ENCODE measurements at places on chromosomes 11 and 22. TPM values are rescaled to one million over a fixed set of nuclear protein-coding genes. Genes with fewer than 3 reads are reported as not detected.

GRCh38 chr11:80911666-80912065, 1470.8 kb upstream of the TENM4 start:
- no peaks in the 10 kb centered on the region for H3K4me1 ChIP-seq
- H3K36me3 ChIP-seq: no peaks in the 10 kb centered on the region
- no peak for DNase-seq
- H3K4me3 ChIP-seq: no peak overlapping the region
- no peak overlapping the region for H3K27ac ChIP-seq

TRPM5 gene
- total RNA-seq: not detected

GRCh38 chr11:43567396-43567975, 113.1 kb upstream of the HSD17B12 start:
- H3K27ac ChIP-seq: no peak overlapping the region
- no peak overlapping the region for H3K4me3 ChIP-seq
- no peaks in the 10 kb centered on the region for H3K36me3 ChIP-seq
- no peaks in the 10 kb centered on the region for H3K4me1 ChIP-seq
- H3K27me3 ChIP-seq: peaks cover 47% of the 10 kb centered on the region
- no peak for DNase-seq

GRCh38 chr11:75050516-75050915, 46.2 kb downstream of the OR2AT4 start:
- H3K4me1 ChIP-seq: peaks cover 7% of the 10 kb centered on the region
- H3K27ac ChIP-seq: no peak overlapping the region
- no peak overlapping the region for H3K4me3 ChIP-seq

GRCh38 chr22:21857481-21857914, 9.9 kb downstream of the MAPK1 start:
- peak overlapping the region; percentile 52 for H3K27ac ChIP-seq
- no peaks in the 10 kb centered on the region for H3K36me3 ChIP-seq
- peaks cover 70% of the 10 kb centered on the region for H3K4me1 ChIP-seq
- no peaks in the 10 kb centered on the region for H3K27me3 ChIP-seq

GRCh38 chr11:12811861-12812260, 137.6 kb downstream of the TEAD1 start:
- no peak overlapping the region for H3K27ac ChIP-seq
- no peaks in the 10 kb centered on the region for H3K27me3 ChIP-seq
- DNase-seq: no peak
- H3K36me3 ChIP-seq: peaks cover 1% of the 10 kb centered on the region
- peaks cover 66% of the 10 kb centered on the region for H3K4me1 ChIP-seq

DNA sequence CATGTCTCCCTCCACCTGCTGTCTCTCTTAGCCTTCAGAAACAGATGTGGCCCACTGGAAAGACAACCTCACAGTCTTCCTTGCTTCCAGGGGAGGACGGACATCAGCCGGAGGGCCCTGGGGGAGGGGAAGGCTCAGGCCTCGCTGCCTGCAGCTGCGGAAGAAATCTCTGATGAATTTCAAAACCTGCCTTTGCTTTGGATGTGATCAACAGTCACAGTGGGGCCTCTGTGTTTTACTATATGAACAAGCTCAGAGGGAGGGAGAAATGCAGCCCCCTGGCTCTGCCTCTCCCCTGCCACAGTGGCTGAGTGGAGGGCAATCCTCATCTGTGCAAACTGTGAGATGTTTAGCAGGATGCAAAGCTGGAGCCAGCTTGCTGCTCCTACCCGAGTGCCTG, 282.8 kb downstream of the NTM start:
- H3K27ac ChIP-seq: no peak overlapping the region
- DNase-seq: no peak
- H3K27me3 ChIP-seq: peaks cover 26% of the 10 kb centered on the region

SELENOH gene
- total RNA-seq: 122 TPM

DNA sequence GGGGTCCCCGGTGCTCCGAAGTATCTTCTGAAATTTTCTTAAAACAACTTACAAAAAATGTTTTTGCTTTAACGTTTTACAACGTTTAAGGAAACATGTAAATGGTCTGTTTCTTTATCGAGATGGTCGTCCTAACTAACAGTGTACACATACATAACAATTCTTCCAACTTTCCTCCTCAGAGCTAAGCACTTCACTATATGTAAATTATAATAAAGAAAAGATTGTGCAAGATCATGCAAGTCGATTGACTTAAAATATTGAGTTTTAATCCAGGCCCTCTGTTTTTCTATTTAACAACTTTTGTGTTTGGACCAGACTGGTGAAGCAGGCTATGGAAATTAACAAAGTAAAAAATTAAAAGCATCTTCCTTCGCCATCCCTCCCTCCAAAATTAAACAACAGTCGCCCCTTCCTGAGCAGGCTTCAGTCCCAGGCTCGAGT, 4.9 kb downstream of the ALX4 start:
- H3K4me1 ChIP-seq: peaks cover 40% of the 10 kb centered on the region
- H3K27ac ChIP-seq: no peak overlapping the region
- H3K4me3 ChIP-seq: peak overlapping the region; percentile 72
- H3K36me3 ChIP-seq: no peaks in the 10 kb centered on the region
- no peak for DNase-seq

- peaks cover 2% of the 10 kb centered on the region for H3K27me3 ChIP-seq
- no peak for DNase-seq
- no peaks in the 10 kb centered on the region for H3K36me3 ChIP-seq
- H3K27ac ChIP-seq: no peak overlapping the region
Observed at GRCh38 chr11:45549257-45549656, 116.2 kb downstream of the CHST1 start.

MYO7A gene
- not detected for total RNA-seq

GRCh38 chr11:88555018-88555828, 217.7 kb upstream of the CTSC start:
- no peaks in the 10 kb centered on the region for H3K36me3 ChIP-seq
- H3K4me1 ChIP-seq: peaks cover 5% of the 10 kb centered on the region
- no peak overlapping the region for H3K27ac ChIP-seq
- H3K4me3 ChIP-seq: no peak overlapping the region
- peaks cover 41% of the 10 kb centered on the region for H3K27me3 ChIP-seq

ART1 gene
- total RNA-seq: not detected

- H3K4me3 ChIP-seq: no peak overlapping the region
- peaks cover 43% of the 10 kb centered on the region for H3K36me3 ChIP-seq
- no peaks in the 10 kb centered on the region for H3K4me1 ChIP-seq
- H3K27ac ChIP-seq: peak overlapping the region; percentile 12
- DNase-seq: no peak
Observed at GRCh38 chr22:40423310-40423688, 52.9 kb downstream of the SGSM3 start.

- H3K27ac ChIP-seq: no peak overlapping the region
- H3K4me1 ChIP-seq: no peaks in the 10 kb centered on the region
- no peak for DNase-seq
- H3K27me3 ChIP-seq: peaks cover 7% of the 10 kb centered on the region
- H3K4me3 ChIP-seq: no peak overlapping the region
- H3K36me3 ChIP-seq: no peaks in the 10 kb centered on the region
Observed at GRCh38 chr11:110600322-110600721, 111.9 kb downstream of the ARHGAP20 start.

ZNRD2 gene
- 31.3 TPM for total RNA-seq

DNA sequence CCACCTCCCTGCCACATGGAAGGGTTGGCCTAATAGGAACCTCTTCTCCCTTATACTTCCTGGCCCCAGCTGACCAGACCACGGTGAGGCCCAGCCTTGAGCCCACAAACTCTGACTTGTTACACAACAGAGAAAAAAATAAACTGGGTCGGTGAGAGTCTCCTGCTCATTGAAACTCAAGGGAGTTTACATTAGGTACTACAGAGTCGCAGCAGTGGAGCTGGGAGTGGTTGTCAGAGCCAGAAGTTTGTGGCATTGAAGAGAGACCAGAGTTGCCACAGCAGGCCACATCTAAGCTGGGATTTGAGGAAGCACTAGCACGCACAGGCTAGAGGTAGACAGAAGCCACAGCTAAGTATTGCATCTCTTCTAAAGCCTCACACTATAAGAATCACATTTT, 296.2 kb downstream of the DDX10 start:
- no peak for DNase-seq
- no peaks in the 10 kb centered on the region for H3K27me3 ChIP-seq
- peak overlapping the region; percentile 8 for H3K27ac ChIP-seq
- peaks cover 47% of the 10 kb centered on the region for H3K4me1 ChIP-seq
- no peaks in the 10 kb centered on the region for H3K36me3 ChIP-seq

DNA sequence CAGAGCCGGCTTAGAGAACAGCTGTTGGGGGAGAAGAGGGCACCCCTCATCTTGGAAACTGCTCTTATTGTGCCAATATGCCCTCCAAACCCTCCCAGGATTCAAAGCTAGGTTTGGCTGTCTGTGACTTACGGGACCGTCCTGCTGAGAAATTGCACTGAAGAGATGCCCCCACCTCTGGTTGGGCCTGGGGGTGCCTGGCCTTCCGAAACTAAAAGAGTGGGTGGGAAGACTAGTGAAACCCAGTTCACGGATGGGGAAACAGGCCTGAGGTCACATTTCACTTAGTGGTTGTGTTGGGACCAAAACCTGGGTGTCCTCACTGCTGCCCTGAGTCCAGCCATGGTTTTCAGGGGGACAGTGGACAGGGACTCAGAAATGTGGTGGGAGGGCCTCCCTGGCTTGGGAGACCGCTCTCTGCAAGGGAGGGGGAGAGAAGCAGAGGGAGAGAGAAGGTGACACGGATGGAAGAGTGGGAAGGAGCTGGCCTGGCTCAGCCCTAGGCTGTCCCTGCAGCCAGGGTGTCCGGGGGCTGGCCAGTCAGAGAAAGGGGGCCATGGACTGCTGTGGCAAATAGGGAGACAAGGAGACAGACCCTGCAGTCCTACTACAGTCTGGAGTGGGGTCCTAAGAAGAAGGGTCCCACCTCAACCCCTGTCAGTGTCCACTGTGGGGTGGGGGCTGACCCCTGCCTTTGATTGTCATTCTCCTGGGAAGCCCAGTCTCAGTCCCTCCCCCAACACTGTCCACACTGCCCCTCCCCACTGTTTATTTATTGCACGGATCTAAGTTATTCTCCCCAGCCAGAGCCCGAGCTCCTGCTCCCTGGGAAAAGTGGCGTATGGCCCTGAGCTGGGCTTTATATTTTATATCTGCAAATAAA, 13.6 kb downstream of the MAFF start:
- no peak for DNase-seq
- H3K4me3 ChIP-seq: no peak overlapping the region
- peaks cover 12% of the 10 kb centered on the region for H3K36me3 ChIP-seq
- H3K4me1 ChIP-seq: peaks cover 50% of the 10 kb centered on the region
- H3K27ac ChIP-seq: peak overlapping the region; percentile 23
- no peaks in the 10 kb centered on the region for H3K27me3 ChIP-seq

DNA sequence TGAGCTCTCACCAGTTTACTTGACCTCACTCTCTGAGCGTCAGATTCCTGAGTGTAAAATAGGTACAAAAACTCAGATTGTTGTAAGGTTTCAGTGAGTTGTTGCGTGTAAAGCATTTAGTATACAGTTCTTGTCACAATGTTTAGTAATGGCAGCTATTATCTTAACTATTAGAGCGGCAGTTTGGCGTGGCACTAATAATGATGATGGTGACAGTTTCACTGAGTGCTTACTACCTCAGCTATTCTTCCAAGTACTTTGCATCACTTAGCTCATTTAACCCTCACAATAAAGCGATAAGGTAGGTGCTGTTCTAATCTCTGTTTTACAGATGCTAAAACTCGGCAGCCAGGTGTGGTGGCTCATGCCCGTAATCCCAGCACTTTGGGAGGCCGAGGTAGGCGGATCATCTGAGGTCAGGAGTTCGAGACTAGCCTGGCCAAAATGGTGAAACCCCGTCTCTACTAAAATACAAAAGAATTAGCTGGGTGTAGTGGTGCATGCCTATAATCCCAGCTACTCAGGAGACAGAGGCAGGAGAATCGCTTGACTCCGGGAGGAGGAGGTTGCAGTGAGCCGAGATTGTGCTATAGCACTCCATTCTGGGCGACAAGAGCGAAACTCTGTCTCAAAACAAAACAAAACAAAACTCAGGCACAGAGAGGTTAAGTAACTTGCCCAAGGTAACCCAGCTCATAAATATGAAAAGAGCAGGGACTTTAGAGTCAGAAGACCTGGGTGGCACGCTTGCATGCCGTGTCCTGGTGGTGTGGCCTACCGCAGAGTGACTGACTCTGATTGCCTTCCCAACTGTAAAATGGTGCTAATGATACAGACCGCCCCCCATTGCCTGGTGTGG, 76.2 kb downstream of the PTPRJ start:
- no peak overlapping the region for H3K27ac ChIP-seq
- peaks cover 29% of the 10 kb centered on the region for H3K4me1 ChIP-seq
- no peak overlapping the region for H3K4me3 ChIP-seq
- DNase-seq: no peak

TRIM29 gene
- total RNA-seq: not detected

DNA sequence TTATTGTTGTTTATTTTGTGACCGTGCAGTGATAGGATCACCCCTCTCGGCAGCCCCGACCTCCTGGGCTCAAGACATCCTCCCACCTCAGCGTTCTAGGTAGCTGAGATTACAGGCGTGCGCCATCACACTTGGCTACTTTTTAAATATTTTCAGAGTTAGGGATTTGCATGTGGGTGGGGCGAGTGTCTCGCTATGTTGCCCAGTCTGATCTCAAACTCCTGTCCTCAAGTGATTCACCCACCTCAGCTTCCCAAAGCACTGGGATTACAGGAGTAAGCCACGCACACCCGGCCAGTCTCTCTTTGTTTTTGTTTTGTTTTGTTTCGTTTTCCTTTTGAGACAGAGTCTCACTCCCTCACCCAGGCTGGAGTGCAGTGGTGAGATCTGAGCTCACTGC, 1.2 kb upstream of the INTS5 start:
- H3K27ac ChIP-seq: peak overlapping the region; percentile 98
- no peak for DNase-seq
- H3K4me1 ChIP-seq: peaks cover 14% of the 10 kb centered on the region
- H3K36me3 ChIP-seq: peaks cover 2% of the 10 kb centered on the region

DNA sequence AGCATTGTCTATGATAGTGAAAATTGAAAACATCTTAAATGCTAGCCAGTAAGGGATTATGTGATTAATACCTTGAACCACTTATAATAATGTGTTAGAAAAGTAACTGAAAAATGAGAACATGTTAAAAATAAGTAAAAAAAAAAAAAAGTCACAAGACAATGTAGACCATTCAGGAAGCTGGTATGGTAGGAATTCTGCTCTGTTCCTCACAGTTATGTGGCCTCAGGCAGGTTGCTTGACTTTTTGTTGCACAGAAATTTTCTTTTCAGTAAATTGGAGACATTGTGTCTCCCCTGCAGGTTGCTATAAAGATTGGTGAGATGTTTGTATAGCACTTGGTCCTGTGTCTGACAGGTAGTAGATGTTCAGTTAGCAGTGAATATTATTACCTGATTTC, 17.3 kb upstream of the PLET1 start:
- H3K4me1 ChIP-seq: peaks cover 38% of the 10 kb centered on the region
- peak overlapping the region; percentile 75 for H3K27ac ChIP-seq
- H3K27me3 ChIP-seq: peaks cover 8% of the 10 kb centered on the region

- no peak overlapping the region for H3K4me3 ChIP-seq
- no peak overlapping the region for H3K27ac ChIP-seq
- no peak for DNase-seq
- no peaks in the 10 kb centered on the region for H3K36me3 ChIP-seq
- H3K4me1 ChIP-seq: no peaks in the 10 kb centered on the region
Observed at GRCh38 chr11:84215672-84216071, 929.5 kb upstream of the CCDC90B start.

DNA sequence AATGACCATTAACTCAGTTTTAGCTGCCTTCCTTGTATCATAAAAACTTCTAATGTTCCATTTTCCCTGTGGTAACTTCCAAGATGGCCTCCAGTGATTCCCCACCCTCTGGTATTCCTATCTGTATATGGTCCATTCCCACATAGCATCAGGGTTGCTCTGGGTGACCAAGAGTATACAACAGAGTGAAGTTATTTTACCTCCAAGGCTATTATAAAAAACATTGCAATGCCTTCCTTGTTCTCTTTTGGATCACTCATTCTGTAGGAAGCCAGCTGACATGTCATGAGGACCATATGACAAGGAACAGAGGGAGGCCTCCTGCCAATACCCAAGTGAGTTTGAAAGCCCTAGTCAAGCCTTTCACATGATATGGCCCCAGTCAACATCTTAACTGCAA, 30.1 kb downstream of the ZNF280B start:
- H3K4me3 ChIP-seq: no peak overlapping the region
- no peak overlapping the region for H3K27ac ChIP-seq
- no peaks in the 10 kb centered on the region for H3K27me3 ChIP-seq
- H3K4me1 ChIP-seq: no peaks in the 10 kb centered on the region
- no peaks in the 10 kb centered on the region for H3K36me3 ChIP-seq

Data from osteocyte (in vitro differentiated cells).